Hematopoietic multipotent progenitor cell treated with erythropoietin and hydrocortisone succinate and interleukin-3 and kit ligand, for 4 days (in vitro differentiated cells): ENCODE measurements at places on chromosomes 3 and 15.

DNA sequence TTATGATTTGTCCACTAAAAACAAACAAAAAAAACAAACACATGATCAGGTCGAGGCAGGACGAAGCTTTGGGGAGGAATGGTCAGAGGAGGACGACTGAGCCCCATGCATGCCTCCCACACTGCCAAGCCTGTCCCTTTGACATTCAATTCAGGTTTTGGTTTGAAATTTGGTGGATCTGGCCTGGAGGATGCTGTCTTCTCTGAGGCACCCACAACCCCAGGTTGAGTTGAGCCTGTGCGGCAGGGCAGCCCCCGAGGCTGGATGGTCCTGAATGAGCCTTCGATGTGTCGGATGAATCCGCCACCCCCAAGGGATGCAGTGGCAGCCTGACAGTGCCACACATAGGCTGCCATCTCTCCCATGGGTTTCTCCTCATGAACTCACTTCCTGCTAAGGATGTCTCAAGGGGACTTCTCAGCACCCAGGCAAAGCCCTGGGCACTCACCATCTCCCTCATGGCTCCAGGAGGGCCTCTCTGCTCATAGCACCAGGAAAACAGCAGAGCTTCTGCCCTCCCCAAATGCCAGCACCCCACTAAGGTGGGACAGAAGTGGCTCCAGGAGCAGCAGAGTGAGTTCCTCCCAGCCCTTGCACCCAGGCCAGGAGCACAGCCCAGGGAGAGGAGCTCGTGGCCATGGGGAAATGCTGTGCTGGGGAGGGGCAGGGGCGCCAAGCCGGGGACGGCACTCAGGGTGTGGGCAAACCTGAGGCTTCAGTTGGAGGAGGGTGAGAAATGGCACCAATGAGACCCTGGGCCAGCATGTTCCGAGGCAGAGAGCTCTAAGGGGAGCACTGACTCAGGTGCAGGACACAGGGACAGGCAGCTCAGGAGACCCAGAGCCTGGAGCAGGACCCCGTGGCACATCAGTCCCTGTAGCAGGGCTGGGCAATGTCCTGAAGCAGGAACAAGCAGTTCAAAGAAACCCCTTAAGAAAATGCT, 18.5 kb downstream of the PRR23E start:
- no peak for DNase-seq

DNA sequence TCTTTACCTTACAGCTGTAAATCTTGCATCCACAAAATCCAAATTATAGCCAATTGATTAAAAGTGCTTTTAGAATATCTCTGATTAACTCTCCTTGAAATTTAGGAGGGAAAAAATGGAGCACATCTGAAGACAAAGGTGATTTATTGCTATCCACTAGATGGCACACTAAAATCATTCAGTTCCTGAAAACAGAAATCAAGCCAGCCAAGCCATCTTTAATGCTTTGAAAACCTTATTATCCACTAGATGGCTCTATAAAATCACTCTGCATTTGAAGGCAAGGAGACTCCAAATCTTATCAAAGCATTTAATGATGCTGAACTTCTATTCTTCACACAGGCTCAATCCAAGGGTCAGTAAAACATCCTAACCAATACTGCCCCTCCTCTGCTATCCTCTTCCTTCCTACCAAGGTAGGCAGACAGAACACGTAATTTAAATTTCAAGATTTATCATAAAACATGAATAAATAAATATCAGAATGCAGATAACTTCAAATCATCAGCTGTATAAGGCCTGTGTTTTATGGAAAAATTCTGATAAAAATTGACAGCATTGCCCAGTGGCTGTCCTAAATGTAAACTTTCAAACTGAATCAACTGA, 48.4 kb downstream of the GOLIM4 start:
- DNase-seq = peak; percentile 95

DNA sequence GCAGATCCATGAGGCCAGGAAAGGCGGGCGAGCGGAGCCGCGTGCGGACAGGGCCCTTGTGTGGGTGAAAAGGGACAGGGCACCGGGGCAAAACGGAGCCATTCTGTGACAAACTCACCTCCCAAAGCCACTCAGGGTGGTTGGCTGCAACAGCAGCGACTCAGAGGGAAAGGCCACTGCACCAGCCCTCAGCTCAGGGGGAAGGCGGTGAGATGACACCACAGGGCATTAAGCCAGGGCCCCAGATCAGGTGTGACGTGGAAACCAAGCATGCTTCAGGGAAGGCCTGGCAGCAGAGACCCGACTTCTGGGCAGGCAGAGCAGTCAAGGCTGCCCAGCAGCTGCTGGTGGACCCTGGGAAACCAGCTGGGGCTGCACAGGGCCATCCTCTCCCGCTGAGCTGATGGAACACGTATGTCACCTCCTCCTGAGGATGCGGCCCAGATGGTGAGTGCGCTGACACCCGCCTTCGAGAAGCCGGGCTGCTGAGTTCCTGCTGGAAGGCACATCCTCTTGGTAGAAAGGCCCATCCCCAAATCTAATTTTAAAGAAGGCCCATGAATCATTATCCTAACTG, 82.3 kb downstream of the CHSY1 start:
- DNase-seq = no peak

- no peak for DNase-seq
These were observed 1.4 kb downstream of the CRTC3 start for GRCh38 chr15:90531147-90531546.

DNA sequence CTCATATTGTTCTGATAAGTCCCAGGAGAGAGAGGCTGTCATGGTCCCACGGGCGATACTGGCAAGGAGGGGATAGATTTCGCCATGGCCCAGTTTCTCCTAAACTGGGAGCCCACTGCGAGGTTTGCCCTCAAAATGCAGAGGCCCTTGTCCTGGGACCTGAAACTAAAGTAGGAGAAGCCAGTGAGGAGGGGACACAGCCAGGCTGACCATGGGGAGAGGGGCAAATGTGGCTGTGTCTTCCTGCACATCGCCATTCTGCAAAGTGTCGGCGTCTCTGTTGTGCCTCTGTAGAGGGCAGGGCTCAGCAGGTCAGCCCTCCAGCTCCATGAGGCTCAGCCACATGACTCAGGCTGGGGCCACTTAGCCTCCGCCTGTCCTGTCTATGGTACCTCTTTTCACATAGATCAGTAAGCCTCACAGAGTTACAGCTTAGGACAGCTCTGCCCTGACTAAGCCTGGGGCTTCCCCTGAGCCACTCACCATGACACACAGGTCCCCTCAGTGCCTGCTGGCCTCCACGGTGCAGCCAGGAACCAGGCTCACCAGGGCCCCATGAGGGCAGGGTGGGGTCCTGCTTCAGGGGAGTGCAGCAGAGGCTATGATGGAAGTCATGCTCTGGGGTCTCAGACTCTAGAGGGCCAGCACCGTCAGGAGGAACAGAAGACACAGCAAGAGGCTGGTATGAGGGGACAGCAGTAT, 28.6 kb upstream of the PLXNA1 start:
- no peak for DNase-seq

- peak; percentile 75 for DNase-seq
These were observed 637.7 kb upstream of the TBL1XR1 start for GRCh38 chr3:177835008-177835407.

DNA sequence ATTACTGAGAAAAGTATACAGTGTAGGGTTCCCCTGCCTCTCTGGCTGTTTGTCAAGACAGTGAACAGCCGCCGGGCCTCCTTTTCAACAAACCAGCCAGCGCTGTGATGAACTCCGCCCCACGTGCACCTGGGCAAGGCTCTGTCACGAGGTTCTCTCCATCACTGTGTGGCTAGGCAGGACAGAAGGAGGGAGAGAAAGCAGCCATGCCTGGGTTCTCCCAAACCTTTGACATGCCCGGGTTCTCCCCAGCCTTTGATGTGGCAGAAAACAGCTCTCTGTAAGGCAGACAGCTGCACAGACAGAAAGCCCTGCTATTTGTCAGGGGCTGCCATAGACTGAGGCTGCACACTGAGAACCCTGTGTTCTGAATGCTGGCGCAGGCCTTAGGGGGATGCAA, 101.4 kb upstream of the TRPM1 start:
- DNase-seq = no peak

DNA sequence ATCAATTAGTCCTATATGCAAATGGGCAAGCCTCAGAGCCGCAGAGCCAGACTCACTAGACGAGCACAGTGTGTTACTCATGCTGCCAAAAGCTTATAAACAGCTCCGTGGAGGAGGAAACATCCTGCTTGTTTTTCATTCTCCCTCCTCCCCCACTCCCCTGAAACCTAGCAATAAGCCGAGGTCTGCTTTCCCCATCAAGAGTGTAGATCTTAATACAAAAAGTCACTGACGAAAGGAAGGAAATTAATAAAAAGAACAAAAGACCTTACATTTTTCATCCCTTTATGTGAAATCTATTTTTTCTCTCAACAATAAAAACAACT, 88.5 kb downstream of the XXYLT1 start:
- peak; percentile 57 for DNase-seq

- DNase-seq = no peak
These were observed 103.3 kb downstream of the TPRA1 start for GRCh38 chr3:127487196-127487595.

DNA sequence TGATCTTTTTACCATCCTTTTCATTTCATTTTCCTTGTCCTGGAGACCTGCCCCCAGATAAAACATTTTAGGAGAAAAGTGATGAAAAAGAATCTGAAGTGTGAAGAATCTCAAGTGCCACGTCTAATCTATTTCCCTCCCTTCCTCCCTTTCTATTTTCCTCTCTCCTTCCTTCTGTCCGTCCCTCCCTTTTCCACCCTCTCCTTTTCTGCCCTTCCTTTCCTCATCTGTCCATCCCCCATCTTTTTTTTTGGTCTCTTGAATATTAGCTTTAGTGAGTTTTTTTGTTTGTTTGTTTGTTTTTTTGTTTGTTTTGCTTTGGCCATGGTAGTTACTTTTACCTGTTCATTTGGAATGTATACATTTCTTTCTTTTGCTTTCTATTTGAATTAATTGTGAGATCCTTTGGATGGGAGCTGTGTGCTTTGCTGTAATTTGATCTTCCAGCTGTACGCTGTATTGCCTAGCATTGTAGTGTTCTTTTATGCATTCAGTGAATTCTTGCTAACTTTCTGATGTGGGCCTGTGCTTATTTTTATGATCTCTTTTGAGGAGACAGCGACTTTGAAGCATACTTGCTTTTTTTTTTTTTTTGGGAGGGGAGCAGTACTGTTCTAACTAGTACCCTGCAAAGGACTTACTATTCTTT, 19.2 kb downstream of the CDIN1 start:
- DNase-seq = no peak

DNA sequence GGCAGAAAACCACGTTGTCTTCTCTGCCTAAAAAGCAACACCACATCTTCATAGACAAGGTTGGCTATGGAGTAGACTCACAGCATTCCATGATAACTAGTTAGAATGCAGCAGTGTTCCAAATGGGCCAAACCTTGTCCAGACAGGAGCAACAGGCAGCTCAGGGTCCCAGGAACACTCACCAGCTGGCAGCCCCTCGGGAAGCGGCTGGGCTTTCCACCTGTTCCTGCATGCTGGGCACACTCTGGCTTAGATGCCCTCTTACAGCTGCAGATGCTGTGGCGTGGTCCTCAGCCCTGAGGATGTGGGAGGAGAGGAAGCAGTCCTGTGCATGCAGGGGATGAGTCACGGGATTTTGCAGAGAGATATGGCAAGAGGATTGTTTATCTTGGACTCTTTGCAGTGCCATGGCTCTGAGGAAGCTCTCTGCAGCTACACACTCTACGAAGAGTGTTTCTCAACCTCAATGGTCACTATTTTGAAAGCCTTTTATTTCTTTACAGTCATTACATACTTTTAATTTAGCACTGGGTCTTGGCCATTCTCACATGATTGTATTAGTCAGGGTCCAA, 11.3 kb downstream of the NRROS start:
- DNase-seq = peak; percentile 88

DNA sequence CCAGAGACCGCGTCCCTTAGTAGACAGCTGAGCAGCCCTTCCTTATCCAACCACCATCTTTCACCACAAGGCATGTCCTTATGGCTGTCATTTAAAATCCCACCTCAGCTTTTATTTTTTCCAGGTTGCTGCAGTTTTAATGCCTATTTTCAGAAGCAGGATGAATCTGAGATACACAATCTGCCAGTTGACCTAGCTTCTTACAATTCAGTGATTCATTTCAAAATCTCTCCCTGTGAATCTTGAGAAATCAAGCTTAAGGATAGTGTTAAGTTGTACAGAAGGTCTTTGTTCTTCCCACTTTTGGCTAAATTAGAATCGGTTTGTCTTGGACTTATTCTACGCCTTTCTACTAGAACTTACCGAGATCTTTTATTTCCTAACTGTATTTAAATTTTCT, 522.3 kb upstream of the CFAP20DC start:
- DNase-seq = no peak

DNA sequence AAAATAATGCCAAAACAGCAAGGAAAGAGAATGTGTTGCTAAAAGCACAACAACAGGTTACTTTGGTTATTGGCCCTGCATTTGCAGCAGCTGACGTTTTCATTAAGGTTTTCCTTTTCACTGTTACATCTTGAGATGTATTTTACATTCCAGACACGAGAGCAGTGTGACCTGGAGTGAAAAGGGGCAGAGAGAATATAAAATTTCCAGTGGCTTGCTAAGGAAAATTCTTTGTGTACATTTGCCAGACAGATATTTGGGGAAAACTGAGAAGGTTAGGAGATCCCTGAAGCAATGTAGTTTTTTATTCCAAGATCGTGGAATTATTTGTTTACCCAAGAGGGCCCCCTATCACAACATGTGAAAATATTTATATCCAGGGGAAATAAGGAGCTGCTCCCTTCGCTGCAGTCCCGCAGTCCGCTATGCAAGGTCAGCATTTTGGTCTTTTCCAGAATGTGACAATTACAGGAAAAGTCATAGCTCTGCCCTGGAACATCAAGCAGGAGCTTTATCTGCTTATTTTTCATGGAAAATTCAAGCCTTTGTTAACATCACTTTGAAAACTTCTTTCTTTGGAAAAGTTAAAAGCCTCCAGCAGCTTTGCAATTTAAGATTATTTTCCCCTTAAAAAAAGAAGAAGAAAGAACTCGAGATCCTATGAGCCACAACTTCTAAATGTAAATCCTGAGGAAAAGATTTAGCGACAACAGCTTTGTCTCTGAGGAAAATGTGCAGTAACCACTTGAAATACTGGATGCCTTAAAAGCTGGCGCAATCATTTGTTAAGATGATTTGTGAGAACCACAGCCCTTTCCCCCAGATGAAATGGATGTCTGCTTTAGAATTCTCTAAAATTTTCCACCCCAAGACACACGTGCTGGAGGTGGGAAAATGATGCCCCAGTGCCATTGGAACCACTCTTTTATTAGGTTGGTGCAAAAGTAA, 256.4 kb upstream of the TPM1 start:
- no peak for DNase-seq

DNA sequence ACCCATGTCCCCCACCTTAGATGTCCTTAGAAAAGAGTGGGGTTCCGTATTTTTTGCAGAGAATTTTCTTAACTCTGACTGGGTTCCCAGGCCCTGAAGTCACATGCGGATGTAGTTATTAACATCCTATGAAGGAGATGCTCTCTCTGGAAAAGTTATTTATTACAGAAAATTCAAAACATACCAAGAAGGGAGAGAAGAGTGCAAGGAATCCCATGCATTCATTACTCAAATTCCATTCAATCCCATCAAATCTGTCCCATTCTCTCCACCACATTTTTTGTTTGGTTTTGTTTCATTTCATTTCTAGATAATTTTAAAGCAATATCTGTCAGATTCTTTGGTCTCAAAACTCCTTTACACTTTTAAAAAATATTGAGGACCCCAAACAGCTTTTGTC, 34.3 kb upstream of the ANKRD34C start:
- no peak for DNase-seq

- DNase-seq = peak; percentile 53
These were observed 108.1 kb downstream of the PGPEP1L start for GRCh38 chr15:98899272-98900021.
